ENCODE measurements at places on chromosomes 2 and 18.

DNA sequence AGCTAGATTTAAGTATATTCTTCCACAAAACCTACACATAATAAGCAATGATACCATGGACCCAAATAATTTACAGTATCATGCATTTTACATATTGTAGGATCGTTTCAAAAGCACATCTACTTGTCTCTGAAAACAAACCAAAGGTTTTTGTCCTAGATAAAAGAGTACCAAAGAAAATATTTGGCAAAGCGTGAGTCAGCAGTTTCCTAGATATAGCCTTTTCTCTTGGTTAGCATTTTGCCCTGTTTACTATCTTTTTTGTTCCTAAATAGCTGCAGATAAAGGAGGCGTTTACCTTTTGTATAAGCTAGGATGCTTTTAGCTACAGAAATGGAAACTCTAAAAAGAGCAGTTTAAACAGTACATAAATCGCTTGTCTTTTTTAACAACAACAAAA, 305.8 kb upstream of the GULP1 start:
- DNase-seq = no peak

- DNase-seq = no peak
These were observed 193.4 kb downstream of the HAUS1 start for GRCh38 chr18:46297621-46298020.

DNA sequence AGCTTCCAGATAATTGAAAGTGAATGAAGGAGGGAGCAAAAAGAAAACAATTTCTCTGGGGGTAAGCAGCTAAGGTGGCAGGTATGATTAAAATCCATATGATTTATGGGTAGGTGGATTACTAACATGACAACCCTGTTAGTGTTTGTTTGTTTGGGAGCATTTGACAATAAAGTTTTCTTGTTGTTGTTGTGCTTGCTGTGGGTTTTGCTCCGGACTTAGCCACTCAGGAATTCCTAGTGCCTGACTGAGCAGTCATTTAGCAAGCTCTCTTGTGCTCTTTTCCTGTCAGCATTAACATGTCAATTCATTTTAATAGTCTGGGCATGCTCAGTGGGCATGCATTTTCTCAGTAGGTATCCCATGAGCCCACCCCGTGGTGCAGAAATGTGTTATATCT, 674.8 kb upstream of the ZEB2 start:
- DNase-seq = no peak

DNA sequence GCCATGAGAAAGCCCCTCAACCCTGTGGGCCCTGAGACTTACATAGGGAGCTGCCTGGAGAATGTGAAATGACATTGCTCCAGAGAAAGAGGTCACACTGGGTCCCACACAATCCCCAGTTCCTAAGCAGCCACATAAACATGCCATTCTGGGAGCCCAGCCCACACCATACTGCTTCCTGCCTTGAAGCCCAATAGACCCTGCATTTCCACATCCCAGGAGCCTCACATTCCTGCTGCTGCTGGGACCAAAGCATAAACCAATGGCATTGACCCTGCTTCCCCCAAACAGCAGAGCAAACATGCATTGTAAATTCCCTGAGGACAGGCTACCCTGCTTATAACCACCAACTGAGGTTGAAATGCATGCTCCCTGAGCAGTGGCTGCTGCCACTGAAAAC, 1117.6 kb upstream of the SLC39A10 start:
- DNase-seq = no peak

GRCh38 chr2:72150157-72150860, 2.6 kb upstream of the CYP26B1 start:
- DNase-seq = peak; percentile 70

DNA sequence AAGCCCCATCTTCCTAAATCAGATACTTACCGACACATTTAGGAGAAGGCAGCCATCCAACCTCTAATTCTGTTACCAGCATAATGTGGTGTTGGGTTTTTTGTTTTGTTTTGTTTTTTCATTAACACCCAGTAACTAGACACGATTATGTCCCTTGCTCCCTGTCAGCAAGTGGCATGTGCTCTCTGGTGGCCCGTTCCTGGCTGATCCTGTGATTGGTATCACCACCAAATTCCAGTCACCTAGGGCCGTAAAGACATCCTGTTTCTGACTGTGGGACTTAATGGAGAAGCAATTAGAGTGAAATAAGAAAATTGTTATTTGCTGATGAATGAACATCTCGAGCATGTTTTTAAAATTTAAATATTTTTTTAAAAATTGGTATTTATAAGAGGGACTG, 5.9 kb upstream of the DLX1 start:
- no peak for DNase-seq

DNA sequence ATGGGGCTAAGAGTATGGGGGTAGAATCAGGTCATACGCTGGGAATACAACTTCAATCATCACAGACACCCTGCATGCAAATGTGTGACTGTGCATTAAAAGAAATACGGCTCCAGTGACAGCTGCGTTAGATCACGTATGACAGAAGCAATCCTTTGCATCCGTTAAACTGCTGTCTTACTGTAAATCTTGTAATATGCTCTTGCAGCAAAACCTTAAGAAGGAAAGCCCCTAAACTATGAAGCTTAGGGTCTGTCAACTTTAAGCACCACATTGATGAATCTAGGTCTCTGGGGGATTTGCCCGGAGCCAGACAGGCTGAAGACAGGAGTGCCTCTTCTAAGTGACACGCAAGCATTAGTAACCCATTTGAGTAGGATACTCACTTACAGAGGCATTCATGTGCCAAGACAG, 84.7 kb upstream of the EML6 start:
- DNase-seq = no peak

GRCh38 chr2:208210688-208211451, 21.0 kb upstream of the C2orf80 start:
- no peak for DNase-seq

DNA sequence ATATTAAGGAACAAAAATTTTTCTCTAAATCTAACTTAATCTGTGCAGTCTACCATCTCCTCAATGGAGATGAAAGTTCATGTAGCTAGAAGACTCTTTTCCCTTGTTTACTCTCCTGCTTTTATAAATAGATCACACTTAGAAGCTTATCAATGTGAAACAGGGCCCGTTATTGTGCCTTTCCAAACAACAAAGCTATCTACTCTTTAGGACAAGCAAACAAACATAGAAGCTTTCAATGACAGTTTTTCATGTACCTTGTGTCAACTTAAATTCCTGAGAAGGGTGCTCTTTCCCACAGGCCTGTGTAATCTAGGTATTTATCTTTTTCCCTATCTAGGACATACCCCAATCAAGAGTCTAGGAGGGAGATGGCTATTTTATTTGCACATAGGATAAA, 247.8 kb upstream of the CWC22 start:
- no peak for DNase-seq

GRCh38 chr2:122758967-122759366, 1003.5 kb downstream of the TSN start:
- no peak for DNase-seq

- DNase-seq = peak; percentile 82
These were observed 85.5 kb downstream of the HS6ST1 start for GRCh38 chr2:128232965-128233789.

- DNase-seq = no peak
These were observed 143.9 kb upstream of the DLX2 start for GRCh38 chr2:172246649-172247048.

GRCh38 chr18:8411492-8411891, 197.7 kb upstream of the RAB12 start:
- no peak for DNase-seq

DNA sequence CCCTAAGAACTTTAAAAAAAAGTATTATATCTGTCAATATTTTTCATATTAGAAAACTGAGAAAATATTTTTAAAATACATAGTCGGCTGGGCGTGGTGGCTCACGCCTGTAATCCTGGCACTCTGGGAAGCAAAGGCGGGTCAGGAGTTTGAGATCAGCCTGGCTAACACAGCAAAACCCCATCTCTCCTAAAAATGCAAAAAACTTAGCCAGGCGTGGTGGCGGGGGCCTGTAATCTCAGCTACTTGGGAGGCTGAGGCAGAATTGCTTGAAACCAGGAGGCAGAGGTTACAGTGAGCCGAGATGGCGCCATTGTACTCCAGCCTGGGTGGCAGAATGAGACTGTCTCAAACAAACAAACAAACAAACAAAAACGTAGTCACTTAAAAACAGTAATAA, 5.1 kb upstream of the KCMF1 start:
- DNase-seq = no peak

GRCh38 chr2:171522788-171523087, 464 bp downstream of the CYBRD1 start:
- DNase-seq = no peak

GRCh38 chr2:215614296-215614695, 178.4 kb upstream of the FN1 start:
- DNase-seq = no peak

DNA sequence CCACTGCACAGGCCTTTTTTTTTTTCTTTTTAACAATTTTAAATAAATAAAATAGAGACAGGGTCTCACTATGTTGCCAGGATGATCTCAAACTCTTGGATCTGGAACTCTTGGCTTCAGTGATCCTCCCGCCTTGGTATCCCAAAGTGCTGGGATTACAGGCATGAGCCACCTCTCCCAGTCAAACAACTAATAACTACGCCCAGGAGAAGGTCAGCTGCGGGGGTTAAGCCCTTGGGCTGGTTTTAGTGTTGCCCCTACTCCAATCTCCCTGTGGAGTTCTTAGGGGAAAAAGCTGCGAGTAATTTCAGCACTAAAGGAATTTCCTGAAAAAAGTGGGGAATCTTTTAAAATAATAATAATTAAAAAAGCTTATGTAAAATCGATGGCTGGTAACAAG, 96.4 kb upstream of the XPO1 start:
- no peak for DNase-seq

DNA sequence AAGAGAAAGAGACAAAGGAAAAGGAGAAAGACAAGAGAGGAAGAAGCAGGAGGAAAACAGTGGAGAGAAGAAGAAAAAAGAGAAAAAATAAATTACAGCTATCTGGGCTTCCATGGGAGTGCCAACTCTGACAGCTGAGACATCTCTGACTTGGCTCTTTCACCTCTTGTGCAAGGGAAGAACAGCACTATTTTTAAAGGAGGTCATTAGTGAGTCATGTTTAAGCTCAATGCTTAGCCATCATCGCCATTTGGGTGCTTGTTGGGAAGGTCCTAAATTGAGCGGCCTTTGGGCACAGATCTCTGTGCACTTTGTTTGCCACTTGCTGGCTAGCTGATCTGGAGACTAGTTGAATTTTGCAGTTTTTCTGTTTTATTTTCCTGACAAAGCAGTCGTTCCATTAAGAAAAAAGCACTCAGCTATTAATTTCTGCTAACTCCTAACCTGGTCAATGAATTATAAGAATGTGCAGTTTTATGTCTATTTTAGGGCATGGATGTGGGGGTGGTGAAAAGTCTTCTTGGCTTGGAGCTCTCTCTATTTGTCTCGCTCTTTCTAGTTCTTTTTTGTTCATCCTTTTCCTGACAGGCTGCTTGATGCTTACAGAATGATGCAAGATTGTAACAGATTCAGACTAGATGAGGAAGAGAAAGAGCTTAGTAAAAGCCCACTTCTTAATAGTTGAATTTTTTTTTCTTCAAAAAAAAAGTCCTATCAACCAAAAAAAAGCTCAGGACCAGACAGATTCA, 231.5 kb downstream of the SLC8A1 start:
- no peak for DNase-seq

- DNase-seq = no peak
These were observed 94.4 kb upstream of the GPC1 start for GRCh38 chr2:240341064-240341463.

DNA sequence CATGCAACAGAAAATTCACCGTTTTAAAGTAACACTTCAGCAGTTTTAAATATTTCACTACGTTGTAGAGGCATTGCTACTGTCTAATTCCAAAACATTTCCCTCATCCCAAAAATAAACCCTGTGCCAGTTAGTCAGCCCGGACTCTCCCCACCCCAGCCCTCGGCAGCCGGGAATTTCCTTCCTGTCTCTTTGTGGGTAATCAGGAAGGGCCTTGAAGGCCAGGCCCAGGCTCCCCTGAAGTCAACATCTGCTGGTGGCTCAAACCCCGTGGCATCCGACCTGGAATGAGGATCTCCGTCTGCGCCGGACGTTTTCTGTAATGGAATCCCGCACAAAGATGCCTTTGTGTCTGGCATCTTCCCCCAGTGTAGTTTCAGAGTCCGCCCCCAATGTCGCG, 219.6 kb downstream of the SNTG2 start:
- DNase-seq = no peak

DNA sequence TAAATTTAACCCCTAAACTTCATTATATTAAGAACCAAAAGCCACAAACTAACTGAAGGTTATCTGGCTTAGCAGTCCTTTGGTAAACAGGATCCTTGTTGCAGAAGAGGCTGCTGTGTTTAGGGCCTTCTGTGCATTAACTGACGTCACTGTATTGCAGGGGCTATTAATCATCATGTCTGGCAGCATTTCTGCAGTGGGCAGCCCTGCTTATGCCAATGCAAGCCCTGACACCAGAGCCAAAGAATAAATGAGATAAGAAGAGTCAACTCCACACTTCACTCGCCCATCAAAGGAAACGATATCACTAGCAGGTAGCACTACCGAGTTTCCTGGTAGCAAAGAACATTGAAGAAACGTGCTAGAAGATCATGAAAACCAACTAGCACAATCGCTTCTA, 110.6 kb downstream of the PLEKHM3 start:
- DNase-seq = no peak

DNA sequence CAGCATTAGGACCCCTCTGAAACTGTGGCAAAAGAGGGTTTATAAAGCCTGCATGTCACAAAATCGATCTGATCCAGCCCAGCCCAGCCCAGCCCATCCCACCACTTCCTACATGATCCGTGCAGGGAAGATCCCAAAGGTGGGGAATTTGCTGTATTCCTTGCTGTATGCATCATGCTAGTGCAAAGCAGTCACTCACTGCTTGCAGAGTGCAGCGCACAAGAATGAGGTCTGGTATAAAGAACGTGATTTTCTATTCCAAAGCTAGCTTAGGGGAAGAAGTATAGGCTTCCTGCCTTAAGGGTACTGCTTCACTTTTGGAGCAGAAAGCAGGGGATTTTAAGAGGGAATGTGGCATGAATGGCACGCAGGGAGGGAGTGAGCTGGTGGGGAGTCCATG, 18.9 kb upstream of the SERPINB11 start:
- no peak for DNase-seq

- DNase-seq = no peak
These were observed 10.4 kb downstream of the NCAPH start for GRCh38 chr2:96345868-96346462.

All from hippocampal formation (tissue), 2 donors.